ENCODE measurements at places on chromosomes 16 and 17.

- no peak for DNase-seq
Observed at GRCh38 chr16:84373907-84374489, 5.7 kb downstream of the ATP2C2 start.

GRCh38 chr17:50954641-50955121, 88.5 kb upstream of the TOB1 start:
- no peak for DNase-seq

- DNase-seq = no peak
Observed at GRCh38 chr16:57469046-57469445, 6.6 kb downstream of the POLR2C start.

DNA sequence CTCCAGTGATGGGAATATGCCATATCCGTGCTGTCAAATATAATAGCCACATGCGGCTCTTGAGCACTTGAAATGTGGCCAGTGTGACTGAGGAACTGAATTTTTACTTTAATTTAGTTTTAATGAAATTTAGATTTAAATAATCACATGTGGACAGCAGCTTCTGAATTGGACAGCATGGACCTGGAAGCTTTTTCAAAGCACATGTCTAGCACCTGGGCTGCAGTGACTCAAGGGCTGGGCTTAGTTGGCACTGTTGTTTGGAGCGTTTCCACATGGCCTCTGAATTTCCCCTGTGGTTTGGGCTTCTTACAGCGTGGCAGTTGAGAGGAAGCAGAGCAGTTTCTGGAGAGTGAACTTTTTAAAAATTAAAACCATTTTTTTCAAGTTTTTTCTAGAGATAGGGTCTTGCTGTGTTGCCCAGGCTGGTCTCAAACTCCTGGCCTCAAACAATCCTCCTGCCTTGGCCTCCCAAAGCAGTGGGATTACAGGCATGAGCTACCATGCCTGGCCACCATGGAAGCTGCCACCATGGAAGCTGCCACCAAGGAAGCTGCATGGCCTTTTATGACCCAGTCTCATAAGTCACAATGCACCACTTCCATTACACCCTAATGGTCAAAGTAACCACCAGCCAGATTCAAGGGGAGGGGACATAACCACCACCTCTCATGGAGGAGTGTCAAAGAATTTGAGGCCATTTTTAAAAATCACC, 6.7 kb upstream of the TOB1 start:
- no peak for DNase-seq

DNA sequence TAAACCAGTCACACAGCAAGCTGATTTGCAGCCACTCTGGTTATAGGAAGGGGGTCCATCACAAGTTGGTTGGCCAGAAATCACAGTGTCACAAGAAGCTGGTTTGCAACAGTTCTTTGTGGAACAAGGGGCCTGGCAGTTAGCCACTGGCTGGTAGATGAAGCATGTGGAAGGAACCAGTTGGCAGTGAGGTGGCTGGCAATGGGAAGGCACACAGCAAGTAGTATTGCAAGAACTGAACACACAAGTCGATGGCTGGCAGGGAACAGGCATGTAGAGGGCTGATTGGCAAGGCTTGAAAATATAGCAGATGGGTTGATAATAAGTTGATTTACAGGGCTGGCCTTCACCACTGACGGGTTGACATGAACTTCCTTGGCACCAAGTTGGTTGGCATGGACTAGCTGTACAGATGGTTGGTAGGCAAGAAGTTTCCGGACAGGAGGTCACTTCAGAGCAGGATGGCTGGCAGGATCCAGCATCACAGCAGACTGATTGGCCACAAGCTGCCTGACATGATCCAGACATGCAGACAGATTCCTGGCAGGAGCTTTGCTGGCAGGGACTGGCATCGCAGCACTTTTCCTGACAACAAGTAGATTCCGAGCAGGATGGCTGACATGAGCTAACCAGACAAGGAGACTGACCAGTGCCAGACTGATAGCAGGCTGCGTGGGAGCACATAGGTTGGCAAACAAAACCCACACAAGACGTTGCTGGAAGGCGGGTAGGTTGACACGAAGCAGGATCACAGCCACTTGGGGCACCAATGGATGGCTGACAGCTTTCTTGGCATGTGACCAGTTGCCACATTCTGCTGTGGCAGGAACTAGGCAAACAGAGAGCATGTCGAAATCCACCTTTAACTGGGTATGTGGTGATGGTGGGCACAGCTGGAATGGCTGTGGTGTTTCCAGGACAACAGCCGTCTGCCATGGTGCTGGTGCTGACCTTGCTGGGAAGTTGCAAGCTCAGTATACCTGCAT, at the start of gene KRTAP29-1:
Gene KRTAP29-1, minus strand, starts transcription at position 936 of the 986 bp plus-strand sequence. Its CDS starts 0 bp downstream, at position 936.
- no peak for DNase-seq

- DNase-seq = peak; percentile 71
Observed at GRCh38 chr17:28725166-28725659, 820 bp downstream of the TLCD1 start.

GRCh38 chr16:75578725-75579124, 12.5 kb downstream of the GABARAPL2 start:
- no peak for DNase-seq

DNA sequence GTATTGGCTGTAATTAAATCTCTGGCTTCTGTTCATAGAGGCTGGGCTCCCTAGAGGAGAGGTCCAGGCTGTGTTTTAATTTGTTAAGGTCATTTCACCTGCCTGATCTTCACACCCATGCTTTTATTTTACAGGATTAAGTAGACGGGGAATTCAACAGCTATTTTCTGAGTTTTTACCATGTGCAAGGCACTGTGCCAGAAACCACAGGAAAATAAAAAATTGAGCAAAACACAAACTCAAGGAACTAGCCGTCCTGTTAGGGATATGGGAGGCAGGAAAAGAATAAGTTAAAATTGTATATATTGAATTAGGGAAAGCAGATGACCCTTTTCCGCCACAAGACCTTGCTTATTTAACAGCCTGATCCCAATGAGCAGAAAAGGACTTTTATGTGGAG, 29.1 kb downstream of the HS3ST3A1 start:
- DNase-seq = no peak

DNA sequence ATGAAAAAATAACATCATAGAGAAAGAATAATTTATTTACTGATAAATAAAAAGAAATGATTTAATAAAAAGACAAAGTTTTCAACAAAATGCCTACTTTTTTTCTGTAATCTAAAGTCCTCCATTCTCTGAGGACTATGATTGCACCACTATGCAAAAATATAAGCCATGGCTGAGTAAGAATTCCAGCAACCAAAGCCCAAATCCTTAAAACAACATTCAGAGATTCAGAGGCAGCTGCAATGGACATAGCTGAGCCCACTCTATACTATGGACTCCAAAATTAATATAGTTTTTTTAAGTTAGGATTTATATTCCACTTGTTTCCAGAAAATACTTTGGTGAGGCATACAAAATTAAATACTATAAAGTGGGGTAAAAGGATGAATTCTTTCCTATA, 169.5 kb upstream of the C17orf78 start:
- no peak for DNase-seq

DNA sequence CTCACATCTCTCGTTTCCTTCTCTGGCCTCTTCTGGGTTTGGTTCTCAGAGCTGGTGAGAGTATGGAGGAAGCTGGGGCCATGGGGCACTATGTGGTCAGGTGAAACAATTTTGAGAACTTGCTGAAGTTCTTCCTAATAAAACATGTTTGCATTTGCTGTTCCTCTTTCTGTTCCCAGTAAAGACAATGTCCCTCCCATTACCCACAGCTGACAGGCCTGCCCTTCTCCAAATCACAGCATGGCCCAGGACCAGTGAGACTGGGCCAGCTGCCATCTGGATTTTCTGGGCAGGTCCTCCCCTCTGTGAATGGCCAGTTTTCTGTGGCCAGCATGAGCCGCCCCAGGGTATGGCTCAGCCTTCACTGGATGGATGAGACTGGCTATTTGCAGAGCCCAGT, at the start of gene CD300H:
Gene CD300H, minus strand, starts transcription at position 113 of the 400 bp plus-strand sequence.
- no peak for DNase-seq

DNA sequence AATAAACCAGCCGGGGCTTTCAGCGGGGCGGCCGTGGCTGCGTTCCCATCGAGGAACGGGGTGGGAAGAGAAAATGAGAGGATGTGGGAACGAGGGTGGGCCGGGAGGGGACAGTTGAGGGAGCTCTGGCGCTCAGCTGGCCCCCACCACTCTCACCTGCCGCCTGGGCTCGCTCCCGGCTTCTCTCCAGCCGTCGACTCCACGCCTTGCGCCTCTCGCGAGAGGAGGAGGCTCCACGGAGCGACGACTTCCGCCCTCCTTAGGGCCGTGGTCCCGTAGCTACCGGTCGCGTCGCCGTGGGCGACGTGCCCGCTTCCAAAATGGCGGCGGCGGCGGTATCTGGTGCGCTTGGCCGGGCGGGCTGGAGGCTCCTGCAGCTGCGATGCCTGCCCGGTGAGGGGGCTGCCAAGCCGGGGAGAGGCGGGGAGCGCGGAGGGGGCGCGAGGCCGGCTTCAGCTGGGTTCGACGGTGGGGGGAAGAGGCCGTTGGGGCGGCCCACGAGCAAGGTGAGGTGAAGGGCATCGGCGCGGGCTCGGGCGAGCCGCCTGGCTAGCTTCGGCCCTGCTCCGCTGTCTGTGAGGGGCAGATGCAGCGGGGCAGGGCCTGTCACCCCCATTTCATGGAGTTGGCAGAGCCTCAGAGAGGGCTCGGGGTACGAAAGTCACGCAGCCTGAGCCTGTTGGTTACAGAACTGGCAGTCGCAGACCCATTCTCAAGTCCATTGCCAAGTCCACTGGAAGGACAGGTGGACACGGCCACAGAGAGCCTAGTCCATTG, at the start of the genes CIAPIN1 and COQ9:
Gene CIAPIN1, minus strand, starts transcription at position 200 of the 777 bp plus-strand sequence. CDS start 6,457 bp downstream, outside the sequence.
Gene COQ9, plus strand, starts transcription at position 294 of the 777 bp plus-strand sequence. Its CDS starts 27 bp downstream, at position 321.
- peak; percentile 96 for DNase-seq

- no peak for DNase-seq
Observed at GRCh38 chr17:75544250-75544649, 18.8 kb downstream of the LLGL2 start.

DNA sequence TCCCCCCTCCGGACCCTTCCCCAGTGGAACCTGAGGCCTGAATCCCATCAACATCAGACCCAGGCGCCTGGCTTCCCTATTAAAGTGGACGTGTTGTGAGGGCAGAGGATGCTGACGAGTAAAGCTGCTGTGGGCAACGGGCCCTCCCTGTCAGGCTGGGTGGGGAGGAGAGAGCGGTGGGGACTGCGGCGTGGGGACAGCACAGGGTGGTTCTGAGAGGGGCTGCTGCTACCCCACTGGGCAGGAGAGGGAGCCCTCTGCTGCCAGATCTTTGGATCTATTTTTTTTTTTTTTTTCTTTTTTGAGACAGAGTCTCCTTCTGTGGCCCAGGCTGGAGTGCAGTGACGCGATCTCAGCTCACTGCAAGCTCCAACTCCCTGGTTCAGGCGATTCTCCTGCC, 5.9 kb downstream of the CA5A start:
- peak; percentile 15 for DNase-seq

- no peak for DNase-seq
Observed at GRCh38 chr16:1047801-1048200, 24.7 kb upstream of the SSTR5 start.

GRCh38 chr17:31158746-31159377, 64.1 kb downstream of the NF1 start:
- no peak for DNase-seq

DNA sequence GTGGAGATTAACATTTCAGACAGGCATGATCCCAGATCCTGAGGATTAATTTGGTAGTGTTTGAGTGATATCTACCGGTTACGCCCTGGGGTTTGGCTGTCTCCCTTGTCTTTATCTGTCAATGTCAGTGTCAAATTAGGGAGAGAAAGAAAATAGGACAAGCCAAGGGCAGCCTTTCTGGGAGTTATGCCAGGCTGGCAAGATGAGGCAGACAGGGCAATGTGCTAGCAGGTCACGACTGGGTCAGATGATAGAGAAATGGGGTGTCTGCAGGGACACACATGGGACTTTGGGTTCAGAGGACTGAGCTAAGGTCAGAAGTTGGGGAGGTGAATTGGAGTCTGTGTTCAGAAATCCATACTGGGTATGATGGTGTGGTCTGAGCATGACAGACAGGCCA, 27.4 kb upstream of the LYRM9 start:
- DNase-seq = no peak

GRCh38 chr16:1057252-1057932, 15.2 kb upstream of the SSTR5 start:
- no peak for DNase-seq

- DNase-seq = no peak
Observed at GRCh38 chr16:69319826-69320739, 8.9 kb downstream of the VPS4A start.

DNA sequence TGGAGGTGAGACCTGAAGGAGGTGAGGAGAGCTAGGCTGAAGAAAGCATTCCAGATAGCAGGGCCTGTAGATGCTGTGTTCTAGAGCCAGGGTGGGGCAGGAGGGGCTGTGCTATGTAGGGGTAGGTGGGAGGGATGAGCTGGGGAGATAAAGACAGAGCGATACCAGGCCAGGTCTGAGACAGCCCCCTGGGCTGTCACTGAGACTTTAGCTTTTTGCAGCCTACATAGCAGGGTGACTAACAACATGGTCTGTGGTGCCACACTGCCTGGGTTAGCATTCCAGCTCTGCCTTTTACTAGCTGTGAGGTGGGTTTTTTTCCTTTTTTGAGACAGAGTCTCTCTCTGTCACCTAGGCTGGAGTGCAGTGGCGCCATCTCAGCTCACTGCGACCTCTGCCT, 14.3 kb downstream of the NUP85 start:
- no peak for DNase-seq
